Peyer's patch (tissue), 4 donors: ENCODE measurements at places on chromosomes 11 and 22. TPM values are rescaled to one million over a fixed set of nuclear protein-coding genes. Genes with fewer than 3 reads are reported as not detected.

ZBTB44 gene
- total RNA-seq: 40.7 TPM

CAVIN3 gene
- total RNA-seq: 18.0 TPM

NPTXR gene
- 2.8 TPM for total RNA-seq

PISD gene
- total RNA-seq: 60.2 TPM

APOBEC3H gene
- not detected for total RNA-seq

DNA sequence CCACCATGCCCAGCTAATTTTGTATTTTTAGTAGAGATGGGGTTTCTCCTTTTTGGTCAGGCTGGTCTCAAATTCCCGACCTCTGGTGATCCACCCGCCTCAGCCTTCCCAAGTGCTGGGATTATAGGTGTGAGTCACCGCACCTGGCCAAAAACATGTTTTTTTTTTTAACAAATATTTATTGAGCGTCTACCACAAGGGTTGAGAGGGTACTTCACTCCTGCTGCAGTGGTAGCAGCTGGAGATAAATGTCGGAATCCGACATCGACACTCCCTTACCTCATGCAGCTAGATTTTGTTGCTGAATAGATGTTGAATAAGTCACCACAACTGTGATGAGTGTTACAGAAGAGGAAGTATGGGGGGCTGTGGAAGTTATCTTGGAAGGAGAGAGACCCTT lies 971 bp downstream of the DNAJB13 start:
- no peaks in the 10 kb centered on the region for H3K36me3 ChIP-seq
- no peak for DNase-seq
- no peaks in the 10 kb centered on the region for H3K4me1 ChIP-seq
- no peak overlapping the region for H3K27ac ChIP-seq
- no peaks in the 10 kb centered on the region for H3K27me3 ChIP-seq

DNA sequence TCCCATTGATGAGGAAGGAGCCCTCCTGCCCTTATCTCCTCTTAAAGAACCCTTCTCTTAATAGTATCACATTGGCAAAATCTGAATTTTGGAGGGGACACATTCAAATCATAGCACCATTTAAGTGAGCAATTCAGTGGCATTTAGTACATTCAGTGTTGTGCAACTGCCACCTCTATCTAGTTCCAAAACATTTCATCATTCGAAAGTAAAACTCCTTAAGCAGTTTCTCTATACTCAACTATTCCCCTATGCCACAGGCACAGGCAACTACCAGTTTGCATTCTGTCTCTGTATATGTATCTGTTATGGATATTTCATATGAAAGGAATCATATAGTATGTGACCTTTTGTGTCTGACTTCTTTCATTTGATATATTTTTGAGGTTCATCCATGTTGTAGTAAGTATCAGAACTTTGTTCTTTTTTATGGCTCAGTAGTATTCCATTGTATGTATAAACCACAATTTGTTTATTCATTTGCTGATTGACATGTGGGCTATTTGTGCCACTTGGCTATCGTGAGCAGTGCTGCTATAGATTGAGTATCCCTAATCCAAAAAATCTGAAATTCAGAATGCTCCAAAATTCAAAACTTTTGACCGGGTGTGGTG lies 22.9 kb downstream of the FAR1 start:
- no peaks in the 10 kb centered on the region for H3K27me3 ChIP-seq
- H3K36me3 ChIP-seq: no peaks in the 10 kb centered on the region
- no peak overlapping the region for H3K4me3 ChIP-seq
- no peak for DNase-seq
- H3K4me1 ChIP-seq: no peaks in the 10 kb centered on the region

DNA sequence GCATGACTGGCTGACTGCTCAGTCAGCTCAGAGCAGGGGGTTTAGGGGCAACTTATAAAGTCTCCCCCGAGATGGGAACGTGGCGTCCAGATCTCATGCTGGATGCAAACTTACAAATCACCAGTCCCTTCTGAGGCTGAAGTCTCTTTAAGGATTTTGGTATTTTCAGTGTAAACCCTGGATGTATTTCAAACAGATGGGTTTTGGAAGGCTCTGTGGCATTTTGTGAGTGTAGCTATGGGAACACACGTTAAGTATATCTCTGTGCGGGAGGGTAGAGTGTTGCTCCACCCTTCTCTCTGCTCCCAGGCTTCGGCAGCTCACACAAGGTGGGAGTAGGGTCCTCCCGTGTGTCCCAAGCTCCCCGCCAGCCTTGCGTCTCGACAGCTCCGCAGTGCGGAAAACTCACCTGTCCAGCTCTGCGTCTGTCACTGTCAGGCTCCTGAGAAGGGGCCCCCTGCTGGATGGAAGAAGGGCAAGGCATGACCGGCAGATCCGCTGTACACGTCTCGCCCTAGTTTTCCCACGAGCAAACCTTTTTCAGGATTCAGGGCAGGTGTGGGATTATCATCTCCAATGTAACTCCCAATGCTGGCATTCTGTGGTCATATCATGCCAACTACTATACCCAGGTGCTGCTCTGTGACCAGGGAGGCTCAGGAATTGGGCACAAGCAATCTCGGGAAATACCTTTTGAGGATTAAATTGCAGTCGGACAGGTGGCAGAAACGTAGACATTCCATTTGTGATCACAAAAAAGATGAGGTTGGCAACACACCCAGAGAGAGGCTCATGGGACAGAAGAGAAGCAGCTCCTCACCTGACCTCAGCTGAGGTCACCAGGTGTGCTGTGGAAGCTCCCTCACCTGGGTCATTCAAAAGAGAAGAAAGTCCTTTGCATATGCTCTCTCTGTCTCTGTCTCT lies 313.9 kb upstream of the B3GAT1 start:
- H3K27me3 ChIP-seq: no peaks in the 10 kb centered on the region
- no peaks in the 10 kb centered on the region for H3K36me3 ChIP-seq
- no peaks in the 10 kb centered on the region for H3K4me1 ChIP-seq
- no peak overlapping the region for H3K27ac ChIP-seq

DNA sequence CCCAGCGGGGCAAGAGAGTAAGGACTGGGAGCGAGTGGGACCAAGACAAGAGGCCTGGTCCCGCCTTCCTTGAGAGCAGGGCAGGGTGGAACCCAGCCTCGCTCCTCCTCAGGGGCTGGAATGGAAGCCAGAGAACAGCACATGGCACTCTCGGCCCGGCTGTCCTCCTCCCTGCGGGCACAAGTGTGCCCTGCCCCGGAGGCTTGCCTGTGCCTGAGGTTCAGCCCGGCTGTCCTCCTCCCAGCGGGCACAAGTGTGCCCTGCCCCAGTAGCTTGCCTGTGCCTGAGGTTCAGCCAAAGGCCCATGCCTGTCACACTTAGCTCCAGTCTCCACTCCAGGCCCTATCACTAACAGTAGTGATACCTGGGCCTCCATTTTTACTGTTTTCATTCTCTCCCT lies 24.2 kb downstream of the SULT4A1 start:
- no peak for DNase-seq
- no peak overlapping the region for H3K27ac ChIP-seq
- H3K36me3 ChIP-seq: no peaks in the 10 kb centered on the region
- H3K4me3 ChIP-seq: no peak overlapping the region
- H3K4me1 ChIP-seq: no peaks in the 10 kb centered on the region

GRCh38 chr11:33933602-33934001 lies 41.7 kb upstream of the LMO2 start:
- DNase-seq: no peak
- H3K27me3 ChIP-seq: no peaks in the 10 kb centered on the region
- no peaks in the 10 kb centered on the region for H3K4me1 ChIP-seq
- no peaks in the 10 kb centered on the region for H3K36me3 ChIP-seq

DNA sequence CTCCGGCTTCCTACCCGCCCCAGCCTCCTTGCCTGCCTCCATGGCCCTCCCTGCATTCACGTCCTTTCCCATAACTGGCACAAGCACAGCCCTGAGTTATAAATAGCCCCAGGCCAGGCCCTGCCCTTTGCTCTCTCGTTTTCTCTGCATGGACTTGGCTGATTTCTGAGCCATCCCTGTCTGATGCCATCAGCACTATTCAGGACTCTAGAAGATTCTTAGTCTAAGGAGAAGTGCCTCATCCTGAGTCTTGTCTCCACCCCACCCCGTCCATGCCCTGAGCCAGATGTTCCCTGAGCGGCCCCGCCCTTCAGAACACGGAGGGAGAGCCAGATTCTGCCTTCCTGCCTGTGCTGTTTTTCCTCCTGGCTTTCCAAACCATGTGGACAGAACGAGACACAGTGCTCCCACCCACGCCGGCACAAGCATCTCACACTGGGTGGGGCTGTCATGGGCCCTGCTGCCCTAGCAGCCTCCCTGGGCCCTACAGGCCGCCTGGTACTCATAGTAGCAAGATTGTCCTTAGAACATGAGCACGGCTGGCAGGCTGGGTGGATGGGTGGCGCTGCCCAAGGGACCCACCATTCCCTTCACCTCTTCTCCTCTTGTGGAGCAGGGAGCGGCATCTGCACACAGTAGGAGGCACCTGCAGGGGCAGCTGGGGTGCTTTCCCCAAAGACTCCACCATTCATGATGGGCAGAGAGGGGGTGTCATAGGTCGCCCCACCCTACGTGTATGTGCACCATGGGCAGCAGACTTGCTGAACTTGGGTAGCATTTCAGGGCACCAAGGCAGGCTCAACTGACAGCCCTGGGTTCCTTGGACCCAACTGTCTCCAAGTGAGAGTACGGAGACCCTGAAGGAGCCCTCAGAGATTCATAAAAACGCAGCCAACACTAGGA lies 76.9 kb downstream of the BCR start:
- H3K4me3 ChIP-seq: no peak overlapping the region
- H3K27me3 ChIP-seq: no peaks in the 10 kb centered on the region
- peak overlapping the region; percentile 19 for H3K27ac ChIP-seq
- no peaks in the 10 kb centered on the region for H3K36me3 ChIP-seq
- no peak for DNase-seq

DNA sequence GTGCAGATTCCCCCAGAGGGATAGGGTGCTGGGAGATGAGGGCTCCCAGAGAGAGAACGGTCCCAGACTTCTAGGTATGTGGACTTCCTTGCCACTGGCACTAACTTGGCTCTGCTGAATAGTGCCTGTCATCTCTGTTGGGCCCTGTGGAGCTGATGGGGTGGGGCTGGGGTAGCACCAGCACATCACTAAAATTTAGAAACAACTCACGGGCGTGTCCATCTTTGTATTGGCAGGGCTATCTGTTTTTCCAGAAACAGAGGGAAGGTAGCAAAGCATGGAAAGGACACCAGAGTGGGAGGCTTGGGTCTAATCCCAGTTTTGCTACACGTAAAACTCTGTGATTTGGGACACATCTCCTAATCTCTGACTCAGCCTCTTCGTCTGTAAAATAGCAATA lies 25.8 kb downstream of the SWAP70 start:
- peaks cover 6% of the 10 kb centered on the region for H3K36me3 ChIP-seq
- peak overlapping the region; percentile 79 for H3K27ac ChIP-seq
- H3K4me3 ChIP-seq: no peak overlapping the region

DNA sequence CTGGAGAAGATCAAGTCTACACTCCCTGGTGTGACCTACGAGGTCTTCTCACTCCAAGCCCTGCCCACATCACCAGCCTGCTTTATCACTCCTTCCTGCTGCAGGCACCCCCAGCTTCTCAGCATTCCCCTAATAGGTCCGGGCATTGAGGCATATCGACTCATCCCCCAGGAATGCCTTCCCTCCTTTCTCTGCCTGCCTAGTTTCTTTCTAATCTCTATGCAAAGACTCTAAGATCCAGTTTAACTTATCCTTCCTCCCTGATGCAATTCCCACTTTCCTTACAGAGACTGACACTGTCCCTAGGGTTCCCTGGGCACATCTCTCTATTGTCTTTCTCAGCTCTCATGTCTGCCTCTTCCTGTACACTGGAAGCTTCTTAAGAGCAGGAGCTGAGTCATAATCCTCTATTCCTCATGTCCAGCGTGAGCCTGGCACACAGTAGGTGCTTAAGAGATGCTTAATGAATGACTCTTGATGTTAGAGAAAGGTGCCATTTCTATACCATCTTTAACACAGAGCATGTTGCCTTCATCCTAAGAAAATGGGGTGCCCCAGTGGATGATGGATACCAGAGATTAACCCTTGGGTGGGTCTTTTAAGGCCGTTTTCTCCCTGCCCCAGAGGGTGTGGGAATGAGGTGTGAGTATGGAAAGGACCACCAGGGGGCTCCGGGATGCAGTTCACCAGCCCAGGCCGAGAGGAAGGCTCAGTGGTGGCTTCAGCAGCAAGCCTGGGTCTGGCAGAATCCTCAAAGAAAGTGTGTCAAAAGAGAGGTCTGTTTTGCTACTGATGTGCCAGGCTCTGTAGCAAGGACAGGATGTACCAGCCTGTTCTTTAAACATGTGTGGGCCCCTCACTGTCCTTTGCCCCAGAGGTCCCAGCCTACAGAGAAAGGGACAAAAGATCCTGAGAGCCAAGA lies 34.7 kb downstream of the PARVA start:
- peak overlapping the region; percentile 38 for H3K27ac ChIP-seq
- H3K36me3 ChIP-seq: no peaks in the 10 kb centered on the region
- peak; percentile 69 for DNase-seq
- H3K4me3 ChIP-seq: no peak overlapping the region
- H3K4me1 ChIP-seq: no peaks in the 10 kb centered on the region
